Fibroblast of mammary gland (primary cell): ENCODE measurements at places on chromosomes 2 and 18.

GRCh38 chr2:146734042-146734820 is 1110.6 kb upstream of the ACVR2A start:
- DNase-seq, result peak; percentile 82

DNA sequence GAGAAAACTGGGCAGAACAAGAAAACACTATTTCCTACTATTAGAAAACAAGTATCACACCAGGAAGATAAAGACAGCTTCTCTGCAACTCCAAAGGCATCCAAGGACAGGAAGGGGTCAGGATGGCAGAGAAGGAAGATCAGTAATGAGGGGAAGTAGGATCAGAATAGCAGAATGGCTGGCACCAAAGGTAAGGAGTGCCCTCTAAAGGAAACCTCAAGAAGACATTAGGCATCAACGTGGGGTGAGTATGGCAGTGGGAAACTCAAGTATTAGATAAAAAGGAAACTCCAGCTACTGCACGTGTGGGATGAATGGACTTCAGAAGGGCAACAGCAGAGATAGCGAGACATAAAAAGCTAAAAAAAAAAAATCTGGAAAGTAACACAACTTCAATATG is 25.9 kb downstream of the HDLBP start:
- no peak for DNase-seq

GRCh38 chr2:30374380-30374779 is 72.7 kb upstream of the LCLAT1 start:
- DNase-seq, result no peak

DNA sequence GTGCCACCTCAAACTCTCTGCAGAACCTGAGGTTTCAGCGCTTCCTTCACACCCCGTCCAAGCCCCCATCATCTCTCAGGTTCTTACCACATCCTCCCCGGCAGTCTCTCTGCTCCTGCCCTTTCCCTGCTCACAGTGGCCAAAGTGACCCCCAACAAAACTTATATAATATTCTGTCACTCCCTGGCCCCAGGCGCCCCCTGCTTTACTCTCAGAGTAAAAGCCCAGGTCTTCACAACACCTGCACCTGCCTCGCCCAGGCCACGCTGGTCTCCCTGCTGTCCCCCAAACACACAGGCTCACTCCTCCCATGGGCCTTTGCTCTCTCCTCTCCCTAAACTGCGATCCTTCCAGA is 6.4 kb downstream of the ITGB1BP1 start:
- DNase-seq, result no peak

GRCh38 chr2:74028741-74029140 is 44.0 kb downstream of the TET3 start:
- no peak for DNase-seq

DNA sequence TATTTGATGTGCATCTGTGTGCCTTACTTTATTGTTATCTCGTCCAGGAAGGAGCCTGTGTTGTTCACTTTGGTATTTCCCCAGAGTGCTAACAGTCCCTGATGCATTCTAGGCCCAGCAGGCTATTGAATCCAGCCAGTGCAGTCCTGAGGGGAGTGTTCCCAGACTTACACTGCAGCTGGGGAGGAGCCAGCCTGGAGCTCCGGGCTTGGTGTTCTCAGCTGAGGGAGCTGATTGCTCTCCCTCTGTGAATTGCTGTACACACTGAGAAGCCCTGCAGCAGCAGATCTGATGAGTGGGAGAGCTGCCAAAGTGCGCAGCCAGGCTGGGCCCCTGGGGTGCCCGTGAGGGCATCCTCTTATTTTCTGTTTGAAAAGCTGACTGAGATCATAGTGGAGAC is 159.2 kb downstream of the GALNT3 start:
- DNase-seq, result no peak

- no peak for DNase-seq
These were observed 472.1 kb downstream of the CDH2 start for GRCh38 chr18:27704736-27705361.

DNA sequence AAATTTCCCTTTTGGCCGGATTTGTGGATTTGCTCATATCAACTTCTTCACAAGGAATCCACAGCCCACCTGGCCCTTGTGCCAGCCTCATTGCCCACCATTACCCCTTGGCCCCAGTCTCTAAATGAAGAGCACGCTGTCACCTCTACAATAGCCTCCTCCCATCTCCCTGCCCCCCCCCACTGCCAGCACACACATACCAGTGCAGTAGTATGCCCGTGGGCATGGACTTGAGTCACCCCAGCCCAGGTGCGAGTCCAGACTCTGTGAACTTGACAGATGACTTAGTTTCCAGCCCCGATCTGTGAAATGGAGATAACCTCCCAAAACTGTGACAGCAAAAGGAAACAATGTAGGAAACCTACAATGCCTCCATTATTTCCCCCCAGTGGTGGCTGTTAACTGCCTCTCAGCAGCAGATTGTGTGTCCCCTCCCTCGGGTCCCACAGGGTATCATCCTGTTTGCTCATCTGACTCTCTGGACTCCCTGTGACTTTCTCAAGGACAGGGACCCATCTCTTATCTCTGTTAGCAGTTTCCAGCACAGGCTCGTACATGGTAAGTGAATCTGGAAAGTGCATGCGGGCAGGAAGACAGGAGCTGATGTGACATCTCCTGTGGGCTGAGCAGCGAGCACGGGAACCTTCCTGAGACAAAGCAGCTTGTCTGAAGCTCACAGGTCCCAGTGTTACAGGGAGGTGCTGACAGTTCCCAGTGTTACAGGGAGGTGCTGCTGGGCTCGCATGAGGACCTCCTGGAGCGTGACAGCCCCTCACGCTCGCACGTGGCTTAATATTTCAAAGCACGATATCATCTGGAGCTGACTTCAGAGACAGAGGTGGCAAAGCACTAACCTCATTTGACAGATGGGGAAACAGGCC is 4.2 kb upstream of the TMEM185B start:
- no peak for DNase-seq

GRCh38 chr2:226048611-226049010 is 649.1 kb downstream of the NYAP2 start:
- DNase-seq, result peak; percentile 69

DNA sequence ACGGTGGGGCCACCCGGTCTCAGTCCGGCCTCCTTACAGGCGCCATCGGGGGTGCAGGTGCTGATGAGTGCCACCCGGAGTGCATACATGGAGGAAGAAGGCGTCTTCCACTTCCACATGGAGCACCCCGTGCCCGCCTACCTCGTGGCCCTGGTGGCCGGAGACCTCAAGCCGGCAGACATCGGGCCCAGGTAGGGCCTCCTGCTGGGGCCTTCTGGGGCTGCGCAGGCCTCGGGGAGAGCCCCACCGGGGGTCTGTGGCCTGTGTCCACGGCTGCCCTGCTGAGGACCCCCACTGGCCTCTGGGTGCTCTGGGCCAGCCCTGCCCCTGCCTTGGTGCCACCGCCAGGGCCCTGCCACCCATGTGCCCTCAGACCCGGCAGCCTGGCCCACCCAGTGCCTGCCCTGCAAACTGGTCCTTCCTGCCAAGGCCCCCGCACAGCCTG is 4.8 kb downstream of the RNPEPL1 start:
- no peak for DNase-seq

GRCh38 chr2:112095681-112096080 is 40.6 kb downstream of the TMEM87B start:
- no peak for DNase-seq

DNA sequence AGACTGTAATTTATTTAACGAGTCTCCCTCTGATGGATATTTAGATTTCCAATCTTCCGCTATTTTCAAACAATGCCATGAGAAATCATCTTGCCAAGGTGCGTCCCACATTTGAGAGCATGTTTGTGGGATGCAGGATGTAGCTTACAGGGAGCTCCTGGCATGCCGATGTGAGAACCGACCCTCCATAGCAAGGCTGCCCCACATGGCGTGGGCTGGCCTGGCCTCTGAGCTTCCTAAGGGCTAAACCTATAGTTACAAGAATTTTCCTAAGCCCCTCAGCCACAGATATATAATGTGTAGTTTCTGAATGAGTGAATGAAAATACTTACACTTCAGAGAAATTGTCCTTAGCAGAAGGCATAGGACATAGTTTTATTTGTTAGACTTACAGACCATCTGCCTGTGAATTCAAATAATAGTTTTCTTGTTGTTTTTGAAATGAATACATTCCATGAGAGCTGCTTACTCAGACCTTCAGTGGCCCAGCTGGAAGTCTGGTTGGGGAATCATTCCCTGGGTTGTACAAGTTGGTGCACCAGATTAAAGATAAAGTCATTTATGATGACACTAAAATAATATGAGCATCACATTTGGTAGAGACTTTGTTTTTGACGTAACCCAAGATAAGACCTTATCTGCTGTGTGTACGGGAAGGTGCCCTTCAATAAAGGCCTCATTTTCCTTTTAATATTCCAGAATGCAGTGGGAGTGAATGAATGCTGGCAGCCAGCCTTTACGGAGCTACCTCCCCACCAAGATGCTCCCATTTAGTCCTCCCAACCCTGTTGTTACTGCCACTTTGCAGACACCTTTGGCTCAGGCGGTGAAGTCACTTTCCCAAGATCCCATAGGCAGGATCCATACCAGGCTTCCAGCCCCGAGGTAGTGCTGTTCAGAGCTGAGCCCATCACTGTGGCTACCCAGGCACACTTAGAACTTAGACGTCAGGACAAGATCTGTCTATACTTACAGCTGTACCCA is 107.1 kb downstream of the GLI2 start:
- DNase-seq, result no peak

DNA sequence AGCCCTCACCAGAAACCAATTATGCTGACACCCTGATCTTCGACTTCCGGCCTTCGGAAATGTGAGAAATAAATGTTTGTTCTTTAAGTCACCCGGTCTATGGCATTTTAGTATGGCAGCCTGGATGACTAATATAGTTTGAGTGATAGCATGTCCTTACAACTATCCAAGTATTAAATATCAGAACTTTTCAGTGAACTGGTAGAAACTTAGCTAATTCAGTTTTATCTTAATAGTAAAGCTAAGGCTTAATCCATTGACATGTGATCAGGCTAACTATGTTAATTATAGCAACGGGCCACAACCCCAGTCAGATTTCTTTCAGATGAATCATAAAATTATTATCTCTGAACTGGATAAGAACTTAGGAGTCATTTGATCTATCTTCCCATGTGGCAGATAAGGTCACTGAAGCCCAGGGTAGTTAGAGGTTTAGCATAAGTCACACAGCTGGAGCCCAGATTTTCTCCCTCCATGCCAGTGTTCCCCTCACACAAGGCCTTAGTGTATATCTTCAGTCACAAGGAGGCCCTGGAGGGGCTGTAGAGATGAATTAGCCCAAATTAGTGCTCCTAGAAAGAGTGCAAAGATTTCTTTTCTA is 40.7 kb upstream of the UPP2 start:
- peak; percentile 29 for DNase-seq

DNA sequence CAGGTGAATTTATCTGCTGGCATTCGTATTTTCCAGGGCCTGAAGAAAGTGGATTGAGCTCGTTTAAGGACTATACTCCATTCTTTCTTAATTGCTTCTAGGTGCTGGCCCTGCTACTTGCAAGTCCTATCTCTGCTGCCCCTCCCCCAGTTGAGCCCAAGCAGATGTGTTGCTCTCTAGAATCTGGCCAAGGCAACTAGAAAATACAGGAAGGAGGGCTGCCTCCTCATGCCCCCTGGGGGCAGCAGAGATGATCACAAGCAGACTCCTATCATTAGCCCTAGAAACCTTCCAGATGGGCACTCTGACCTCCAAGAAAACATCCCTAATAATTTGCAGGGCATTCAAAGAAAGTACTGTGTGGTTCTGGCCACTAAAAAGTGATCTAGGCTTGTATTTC is 72.5 kb upstream of the CYP26B1 start:
- DNase-seq, result peak; percentile 20

DNA sequence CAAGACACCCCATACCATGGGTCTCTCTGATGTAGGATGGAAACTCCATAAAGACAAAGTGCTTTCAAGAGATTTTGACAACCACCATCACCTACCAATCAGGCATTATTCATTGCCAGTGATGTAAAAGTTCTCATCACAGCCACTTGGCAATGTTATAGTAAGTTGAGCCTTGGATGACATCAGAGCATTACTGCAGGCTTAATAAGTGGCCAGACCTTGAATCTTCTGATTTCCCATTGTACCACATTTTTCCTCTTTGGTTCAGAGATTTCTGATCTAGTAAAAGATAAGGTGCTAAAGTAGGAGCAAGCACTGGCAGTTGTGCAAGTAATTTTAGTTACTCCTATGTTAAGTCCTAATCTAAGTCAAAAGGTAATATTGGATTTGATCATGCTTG is 36.5 kb downstream of the OSR1 start:
- peak; percentile 39 for DNase-seq

GRCh38 chr2:5539282-5540165 is 152.7 kb upstream of the SOX11 start:
- DNase-seq, result no peak

GRCh38 chr2:120830096-120830830 is 94.6 kb downstream of the GLI2 start:
- no peak for DNase-seq

DNA sequence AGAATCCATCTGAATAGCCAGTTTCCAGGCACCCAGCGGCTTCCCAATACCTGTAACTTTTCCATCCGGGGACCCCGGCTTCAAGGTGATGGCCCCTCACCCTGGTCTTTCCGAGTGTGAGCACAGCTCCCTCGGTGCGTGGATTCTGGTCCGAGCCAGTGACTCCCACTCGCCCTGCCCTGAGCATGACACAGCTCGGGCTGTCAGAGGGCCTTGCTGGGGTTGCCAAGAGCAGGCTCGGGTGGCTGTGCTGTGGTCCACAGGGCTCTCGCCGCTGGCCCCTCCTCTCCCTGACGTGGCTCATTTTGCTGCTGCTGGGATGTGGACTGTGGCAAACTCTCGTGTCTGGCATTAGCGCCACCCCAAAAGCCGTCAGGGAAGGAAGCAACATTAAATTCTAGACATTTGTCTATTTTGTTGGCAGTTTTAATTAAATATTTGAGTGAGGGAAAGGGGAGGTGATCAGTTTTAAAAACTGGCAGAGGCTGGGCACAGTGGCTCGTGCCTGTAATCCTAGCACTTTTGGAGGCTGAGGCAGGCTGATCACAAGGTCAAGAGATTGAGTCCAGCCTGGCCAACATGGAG is 5.6 kb upstream of the ESPNL start:
- no peak for DNase-seq

DNA sequence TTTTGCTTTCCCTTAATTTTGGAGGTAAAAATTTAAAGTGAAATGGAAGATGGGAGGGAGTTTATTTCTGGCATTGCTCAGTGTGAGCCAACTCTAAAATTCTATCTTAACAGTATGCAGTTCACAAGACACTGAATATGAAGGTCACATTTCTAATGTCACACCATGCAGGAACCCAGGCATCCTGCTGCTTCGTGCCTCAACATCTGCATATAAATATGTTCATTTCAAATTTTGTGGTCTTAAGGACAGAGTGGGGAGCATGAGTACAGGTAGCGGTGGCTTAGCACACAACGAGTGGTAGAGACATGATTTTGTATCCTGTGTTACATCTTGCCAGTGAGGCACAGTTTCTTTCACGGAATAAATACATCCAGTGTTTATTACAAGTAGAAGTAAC is 102.4 kb downstream of the ARL4C start:
- DNase-seq, result no peak

GRCh38 chr2:209305746-209306196 is 118.1 kb upstream of the MAP2 start:
- no peak for DNase-seq
